ENCODE measurements at places on chromosomes 1 and 21. TPM values are rescaled to one million over a fixed set of nuclear protein-coding genes. Genes with fewer than 3 reads are reported as not detected.

Gene ZNF362
- total RNA-seq, result 23.8 TPM

GRCh38 chr1:230189824-230190223 is 122.8 kb downstream of the GALNT2 start:
- DNase-seq, result no peak

Gene THEM5
- not detected for total RNA-seq

DNA sequence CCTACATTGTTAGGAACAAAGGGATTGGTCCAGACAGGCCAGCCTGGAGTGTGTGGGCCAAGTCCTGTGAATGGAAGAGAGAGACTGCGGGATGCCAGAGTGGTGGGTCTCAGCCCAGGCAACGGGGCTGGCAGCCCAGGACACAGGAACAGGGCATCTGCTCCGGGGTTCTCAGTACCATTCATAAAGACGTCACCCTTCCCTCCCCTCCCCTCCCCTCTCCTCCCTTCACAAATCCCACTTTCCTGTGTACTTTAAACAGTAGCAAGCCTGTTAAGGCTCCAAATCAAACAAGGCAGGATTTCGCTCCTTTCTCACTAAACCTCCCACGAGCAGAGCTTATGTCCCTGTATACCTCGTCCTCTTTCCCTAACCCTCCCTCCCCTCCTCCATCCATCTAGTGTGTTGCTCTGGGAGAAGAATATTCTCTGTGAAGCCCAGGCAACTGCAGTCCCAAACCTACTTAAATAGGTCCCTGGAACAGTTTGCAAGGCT is 4.2 kb upstream of the PLXNA2 start:
- no peak for DNase-seq

GRCh38 chr1:203089001-203089650 is 3.3 kb upstream of the MYOG start:
- no peak for DNase-seq

Gene ANP32E
- 44.8 TPM for total RNA-seq

Gene RSPH1
- 0.14 TPM for total RNA-seq

GRCh38 chr1:185351734-185352466 is 34.9 kb upstream of the IVNS1ABP start:
- DNase-seq, result no peak

DNA sequence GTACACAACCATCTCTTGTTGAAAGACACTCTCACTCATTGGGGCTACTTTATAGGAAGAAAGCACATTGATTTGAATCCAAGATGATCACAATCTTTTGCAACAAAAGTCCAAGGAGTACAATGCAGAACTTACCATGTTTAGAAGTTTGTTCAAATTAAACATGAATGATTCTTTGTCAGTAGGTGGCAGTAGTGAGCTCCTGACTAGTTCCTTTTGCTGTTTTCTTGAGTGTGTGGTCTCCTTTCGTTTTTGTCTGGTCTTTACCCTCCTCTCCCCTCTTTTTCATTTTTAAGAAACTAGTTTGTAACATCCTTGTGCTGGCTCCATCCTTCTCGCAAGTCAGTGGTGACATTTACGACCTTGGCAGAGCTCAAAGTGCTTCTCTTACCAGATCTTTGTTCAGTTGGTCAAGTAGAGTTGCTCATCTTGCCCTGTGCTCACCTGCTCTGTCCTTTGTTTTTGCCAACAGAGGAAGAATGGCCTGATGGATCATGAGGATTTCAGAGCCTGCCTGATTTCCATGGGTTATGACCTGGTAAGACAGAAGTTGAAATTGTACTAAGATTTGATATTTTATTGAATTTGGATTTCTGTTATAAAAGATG is 35.7 kb upstream of the MTR start:
- DNase-seq, result no peak

Gene TRNAU1AP
- 42.8 TPM for total RNA-seq

- DNase-seq, result no peak
Observed at GRCh38 chr1:79355090-79355489, 348.6 kb upstream of the ADGRL4 start.

DNA sequence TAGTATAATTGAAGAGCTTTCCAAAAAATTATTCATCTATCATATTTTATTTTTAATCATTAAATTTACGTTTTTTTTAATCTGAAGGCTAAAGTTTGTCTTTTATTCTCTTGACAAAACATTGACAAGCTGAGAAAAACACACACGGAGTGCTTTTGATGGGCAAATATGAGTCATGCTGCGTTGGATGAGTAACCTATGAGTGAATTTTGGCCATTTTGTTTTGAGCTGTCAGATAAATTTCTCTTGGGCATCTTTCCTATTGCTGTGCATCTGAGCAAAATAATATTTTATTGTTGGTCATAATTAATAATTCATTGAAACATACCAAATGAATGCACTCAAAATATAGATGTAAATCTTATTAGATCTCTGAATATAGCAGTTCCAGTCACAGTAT is 1144.1 kb upstream of the ADGRL2 start:
- no peak for DNase-seq

GRCh38 chr1:199283794-199284193 is 645.0 kb downstream of the PTPRC start:
- no peak for DNase-seq

DNA sequence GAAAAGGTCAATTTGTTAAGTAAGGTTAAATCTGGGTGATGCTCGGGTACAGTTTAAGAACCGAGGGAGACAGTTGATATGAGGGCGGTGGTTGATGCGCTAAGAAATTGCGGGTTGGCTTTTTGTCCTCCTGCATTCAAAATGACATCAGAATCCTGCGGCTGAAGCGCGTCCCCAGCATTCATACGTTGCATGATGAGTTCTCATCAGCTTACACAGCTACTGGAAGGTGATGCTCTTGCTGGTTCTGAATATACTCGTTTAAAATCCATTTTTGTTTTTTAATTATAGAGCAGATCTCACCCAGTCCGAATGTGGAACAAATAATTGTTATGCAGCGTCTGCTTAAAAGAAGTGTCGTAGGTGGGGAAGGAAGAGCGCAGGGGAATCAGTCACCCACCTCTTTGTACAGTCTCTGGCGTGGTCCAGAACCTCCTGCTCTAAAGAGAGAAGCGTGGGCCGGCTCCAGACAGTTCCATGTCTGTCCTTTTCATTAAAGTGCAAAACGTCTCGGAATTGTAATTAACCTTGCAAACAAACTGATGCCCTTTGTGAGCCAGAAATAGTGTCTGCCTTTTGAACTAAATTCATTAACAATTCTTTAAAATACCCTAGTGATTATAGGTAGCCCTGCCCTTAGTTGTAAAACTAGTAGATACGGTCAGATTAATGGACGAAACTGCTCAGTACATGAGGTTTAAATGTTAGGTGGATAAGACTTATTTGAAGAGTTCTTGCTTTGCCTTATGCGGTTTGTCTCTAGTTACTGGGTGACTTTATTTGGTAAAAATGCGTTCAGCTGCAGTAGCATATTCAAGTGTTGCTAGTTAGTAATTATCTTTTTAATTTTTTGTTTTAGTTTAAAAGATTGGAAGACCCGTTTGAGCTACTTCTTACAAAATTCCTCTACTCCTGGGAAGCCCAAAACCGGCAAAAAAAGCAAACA is 741 bp downstream of the RGS2 start:
- peak; percentile 72 for DNase-seq

DNA sequence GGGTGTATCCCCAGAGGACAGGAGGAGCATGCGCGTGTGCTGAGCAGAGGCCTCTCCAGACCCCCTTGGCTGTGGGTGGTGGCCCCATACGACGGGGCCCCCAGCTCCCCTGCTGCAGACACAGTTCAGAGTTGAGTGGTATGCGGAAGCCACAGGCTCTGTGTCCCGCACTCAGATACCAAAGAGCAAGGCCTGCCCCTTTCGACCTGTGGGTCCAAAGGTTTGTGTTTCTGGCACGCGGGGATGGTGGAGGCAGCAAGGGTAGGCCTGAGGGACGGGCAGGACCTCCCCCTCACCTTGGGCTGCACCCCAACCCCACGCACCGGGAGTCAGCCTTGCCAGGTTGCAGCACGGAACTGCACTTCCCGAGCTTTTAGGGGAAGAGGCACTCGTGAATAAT is at the start of gene KCNAB2:
Gene KCNAB2 (plus strand): TSS at position 328 of the 400 bp plus-strand sequence. CDS start 5,649 bp downstream, outside the sequence.
- no peak for DNase-seq

GRCh38 chr1:194544012-194544411 is 1357.6 kb upstream of the B3GALT2 start:
- no peak for DNase-seq

DNA sequence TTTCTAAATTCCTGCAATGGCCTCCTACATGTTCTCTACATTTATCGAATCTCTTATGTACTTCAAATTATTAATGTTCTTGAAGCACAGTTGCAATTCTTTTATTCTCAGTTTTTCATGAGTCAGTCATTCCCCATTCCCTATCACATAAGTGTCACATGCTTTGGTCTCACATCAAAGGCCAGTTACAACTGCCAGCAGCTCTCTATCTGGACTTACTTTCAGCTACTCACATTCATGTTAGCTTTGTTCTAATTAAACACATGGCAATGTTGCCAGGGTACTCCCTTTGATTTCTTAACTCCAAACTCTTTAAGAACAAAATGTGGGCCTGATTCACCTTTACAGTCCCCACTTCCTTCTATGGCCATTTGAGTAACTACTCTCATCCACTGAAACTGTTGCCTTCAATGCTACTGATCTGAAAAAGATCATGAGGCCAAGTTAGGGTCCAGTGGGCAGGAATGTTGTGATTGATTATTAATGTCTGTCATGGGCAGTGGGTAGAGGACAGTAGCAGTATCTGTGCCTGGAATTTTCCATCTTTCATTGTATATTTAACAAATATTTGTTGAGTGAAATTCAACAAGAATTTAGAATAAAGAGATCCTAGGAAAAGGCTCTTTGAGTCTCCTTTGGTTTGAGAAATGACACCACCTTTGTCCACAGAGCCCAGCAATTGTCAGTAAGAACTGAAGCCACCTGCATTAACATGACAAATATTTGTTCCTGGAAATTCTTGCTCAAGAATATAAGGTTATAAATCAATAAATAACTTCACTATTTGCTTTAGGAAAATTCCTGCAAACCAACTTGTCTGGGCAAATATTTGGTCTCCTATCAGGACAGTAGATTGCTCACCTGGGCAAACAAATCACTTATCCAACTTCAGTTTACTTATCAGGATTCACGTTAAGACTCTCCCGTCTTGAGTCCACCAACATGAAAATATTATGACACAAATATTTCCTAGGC is 153.6 kb upstream of the SAMSN1 start:
- no peak for DNase-seq

DNA sequence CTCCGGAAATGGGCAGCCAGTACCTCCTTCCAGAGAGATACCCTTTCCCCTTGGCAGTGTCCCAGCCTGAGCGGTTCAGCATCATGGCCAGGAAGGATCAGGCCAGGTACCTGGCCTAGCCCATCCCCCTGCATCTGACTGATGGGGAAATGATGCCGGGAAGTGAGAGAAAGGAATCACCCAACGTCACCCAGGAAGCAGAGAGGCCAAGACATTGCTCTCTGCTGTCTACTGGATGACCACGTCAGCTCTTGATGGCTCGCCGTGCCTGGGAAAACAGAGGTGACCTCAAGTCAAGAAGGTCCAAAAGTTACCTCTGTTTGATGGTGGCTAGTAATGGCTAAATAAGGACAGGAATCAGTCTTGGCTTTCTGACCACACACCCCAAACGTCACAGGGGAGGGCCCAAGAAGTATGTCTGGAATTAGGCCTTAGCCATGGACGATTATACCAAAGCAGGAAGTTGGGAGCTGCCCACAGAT is 79.0 kb downstream of the MRPL37 start:
- no peak for DNase-seq

DNA sequence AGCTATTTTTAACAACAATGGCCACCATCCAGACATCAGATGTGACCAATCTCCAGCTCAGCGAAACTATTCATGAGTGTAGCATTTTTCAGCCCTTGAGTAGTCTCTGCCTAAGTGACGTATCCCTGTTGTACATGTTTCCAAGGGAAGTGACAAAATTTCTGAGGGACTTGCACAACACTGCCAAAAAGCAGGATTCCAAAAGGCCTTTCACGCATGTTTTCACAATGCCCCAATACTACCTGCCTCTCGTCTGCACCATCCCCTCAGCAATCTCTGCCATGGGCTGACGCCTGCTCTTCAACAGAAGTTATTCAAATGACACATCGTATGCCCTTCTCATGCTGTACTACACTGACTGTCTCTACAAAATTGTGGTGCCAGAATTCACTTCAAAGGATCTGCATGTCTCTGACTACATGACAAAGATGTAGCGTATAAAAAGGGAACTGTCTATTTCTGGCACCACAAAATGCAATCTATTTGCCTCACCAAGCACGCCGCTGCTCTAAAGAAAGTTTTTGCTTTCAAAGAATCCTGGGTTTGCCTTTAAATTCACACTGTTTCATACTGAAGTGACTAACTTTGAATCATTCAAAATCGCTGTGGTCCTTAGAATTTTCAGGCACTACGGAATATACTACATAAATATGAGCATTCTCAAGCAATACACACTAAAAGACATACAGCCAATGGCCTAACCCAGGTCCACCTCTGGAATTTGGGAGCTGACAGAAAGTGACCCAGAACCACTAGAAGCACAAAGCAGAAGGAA is 32.9 kb downstream of the JAK1 start:
- no peak for DNase-seq

- DNase-seq, result no peak
Observed at GRCh38 chr21:44869781-44870747, 3.4 kb downstream of the PTTG1IP start.

Gene KCNQ4
- 0.18 TPM for total RNA-seq

DNA sequence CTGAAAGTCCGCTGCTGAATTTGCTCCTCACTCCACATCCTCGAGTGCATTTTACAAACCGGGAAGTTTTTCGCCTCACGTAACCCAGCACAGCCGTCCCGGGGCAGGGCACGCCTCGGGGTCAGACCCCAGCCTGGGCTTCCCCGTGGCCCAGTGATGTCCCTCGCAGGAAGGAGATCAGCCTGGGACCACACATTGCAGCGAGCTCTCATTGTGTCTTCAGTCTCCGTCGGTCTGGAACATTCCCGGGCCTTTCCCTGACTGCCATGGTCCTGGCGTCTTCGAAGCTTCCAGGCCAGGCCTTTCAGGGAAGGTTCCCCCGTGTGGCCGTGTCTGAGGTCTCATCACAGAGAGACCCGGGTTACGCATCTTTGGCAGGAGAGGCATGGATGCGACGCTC is 43.5 kb downstream of the MORN1 start:
- no peak for DNase-seq

- DNase-seq, result no peak
Observed at GRCh38 chr1:111819566-111820263, 64.0 kb downstream of the DDX20 start.

Gene ELF3
- 2.0 TPM for total RNA-seq

GRCh38 chr21:27569831-27570230 is 602.9 kb upstream of the ADAMTS5 start:
- DNase-seq, result no peak

Gene ELAPOR1
- total RNA-seq, result 6.0 TPM

DNA sequence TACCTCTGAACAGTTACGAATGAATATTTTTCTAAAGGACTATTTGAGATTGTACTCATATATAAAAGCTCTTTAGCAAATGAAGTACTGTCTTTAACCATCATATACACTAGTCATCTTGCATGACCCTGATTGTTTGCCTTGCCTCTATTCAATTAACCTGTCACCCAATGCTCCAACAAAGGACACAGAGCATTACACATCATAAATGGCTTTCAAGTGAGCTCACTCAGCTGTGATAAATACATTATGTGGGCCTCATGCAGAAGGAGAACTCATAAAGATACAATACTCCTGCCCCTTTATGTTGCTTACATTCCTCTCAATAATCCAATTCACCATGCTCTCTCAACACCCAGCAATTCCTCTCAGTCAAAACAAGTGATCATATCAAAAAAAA is 993.0 kb upstream of the PRMT6 start:
- DNase-seq, result no peak

Data from naive thymus-derived CD8-positive, alpha-beta T cell (primary cell).